Activated gamma-delta T cell treated with anti-CD3 and anti-CD28 coated beads, Interleukin-2, amount 50 U/mL, for 16 hours (primary cell): ENCODE measurements at places on chromosomes 1 and 21.

- no peak for DNase-seq
Observed at GRCh38 chr1:220044678-220045355, 1.5 kb downstream of the EPRS1 start.

GRCh38 chr1:93620841-93621210, 60.8 kb downstream of the BCAR3 start:
- DNase-seq, result no peak

DNA sequence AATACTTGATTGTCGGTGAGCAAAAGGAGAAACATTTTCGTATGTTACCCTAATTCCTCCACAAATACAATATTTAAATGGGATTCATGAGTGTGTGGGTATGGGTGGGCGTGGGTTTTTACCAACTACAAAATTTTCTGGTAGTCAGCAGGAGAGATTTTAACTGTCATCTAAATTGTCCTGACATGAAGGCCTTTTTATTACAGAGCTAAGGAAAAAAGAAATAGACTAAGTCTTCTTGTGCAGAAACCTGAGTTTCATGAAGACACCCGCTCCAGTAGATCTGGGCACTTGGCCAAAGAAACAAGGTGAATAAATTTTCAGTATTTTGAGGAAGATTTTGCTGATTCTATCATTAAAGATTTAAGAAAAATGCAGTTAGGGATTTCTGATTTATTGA, 752 bp downstream of the RGS18 start:
- no peak for DNase-seq

DNA sequence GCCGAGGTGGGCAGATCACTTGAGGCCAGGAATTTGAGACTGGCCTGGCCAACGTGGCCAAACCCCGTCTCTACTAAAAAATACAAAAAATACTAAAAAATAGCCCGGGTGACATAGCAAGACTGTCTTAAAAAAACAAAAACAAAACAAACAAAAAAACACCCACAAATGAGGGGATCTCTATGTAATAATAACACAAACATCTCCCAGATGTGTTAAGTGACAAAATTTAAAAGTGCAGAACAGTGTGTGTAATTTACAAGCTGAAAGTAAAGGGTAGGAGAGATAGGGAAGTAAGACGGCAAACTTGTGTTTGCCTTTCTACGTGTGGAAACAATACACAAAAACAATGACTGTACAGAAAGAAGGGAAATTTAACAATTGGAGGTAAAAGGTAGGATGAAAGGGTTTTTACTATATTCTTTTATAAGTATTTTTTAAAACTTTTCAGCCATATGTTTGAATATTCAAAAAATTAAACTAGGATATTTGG, 36.3 kb downstream of the ARID4B start:
- no peak for DNase-seq

GRCh38 chr1:207049974-207050391, 1.0 kb downstream of the YOD1 start:
- DNase-seq, result peak; percentile 30

DNA sequence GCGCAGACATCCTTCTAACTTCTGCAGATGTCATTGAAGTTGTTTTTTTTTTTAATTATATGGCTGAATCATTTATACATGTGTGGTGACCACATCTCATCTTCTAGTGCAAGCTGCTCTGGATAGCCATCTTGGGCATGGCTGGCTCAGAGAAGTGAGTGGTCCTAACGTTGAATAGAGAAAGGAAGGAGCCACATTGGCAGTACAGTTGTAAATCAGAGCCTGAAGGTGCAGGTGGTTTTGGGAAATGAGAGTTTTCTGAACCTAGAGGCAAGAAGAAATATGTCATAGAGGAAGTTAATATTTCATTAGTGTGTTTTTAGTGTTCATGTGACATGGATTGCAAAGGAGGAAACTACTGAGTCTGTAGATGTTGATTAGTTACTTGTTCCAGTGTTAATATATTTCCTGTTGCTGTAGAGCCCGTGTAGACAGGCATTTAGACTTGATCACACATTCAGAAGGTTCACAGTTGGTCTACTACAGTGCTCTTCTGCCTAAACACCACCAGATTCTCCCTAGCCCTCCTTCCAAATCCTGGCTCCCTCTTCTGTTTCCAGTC, 163.7 kb downstream of the ROR1 start:
- DNase-seq, result no peak

DNA sequence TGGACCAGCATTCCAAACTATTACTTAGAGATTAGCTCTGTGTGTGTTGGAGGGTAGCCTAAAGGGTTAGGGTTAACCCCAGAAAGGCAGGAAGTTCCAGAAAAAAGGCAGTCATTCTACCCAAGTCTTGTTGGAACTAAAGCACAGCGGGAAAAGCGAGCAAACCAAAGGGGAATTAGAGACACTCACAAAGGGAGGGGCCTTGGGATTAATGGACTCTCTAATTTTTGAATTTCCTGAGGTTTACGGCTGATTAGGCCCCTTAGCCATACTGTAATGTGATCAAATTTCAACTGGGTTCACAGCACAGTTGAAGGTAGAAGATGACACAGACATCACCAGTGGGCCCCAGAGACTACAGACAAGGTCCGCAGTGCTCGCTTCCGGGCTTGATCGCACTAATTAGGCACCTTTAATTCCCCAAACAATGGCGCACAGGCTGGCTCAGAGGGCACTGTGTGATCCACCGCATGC, 28.3 kb downstream of the CAPZB start:
- DNase-seq, result no peak

DNA sequence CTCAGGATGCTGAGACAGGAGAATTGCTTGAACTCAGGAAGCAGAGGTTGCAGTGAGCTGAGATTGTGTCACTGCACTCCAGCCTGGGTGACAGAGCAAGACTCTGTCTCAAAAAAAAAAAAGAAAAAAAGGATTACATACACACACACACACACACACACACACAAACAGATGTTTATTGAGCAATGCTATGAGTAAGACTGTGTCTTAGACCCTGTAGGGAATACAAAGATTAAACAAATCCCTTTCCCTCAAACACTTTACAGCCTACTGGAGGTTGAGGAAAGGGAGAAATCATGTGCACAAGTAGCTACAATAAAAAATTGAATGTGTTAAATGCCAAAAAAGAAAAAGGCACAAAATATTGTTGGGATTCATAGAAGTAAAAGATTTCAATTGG, 58.1 kb downstream of the RPAP2 start:
- DNase-seq, result no peak

- no peak for DNase-seq
Observed at GRCh38 chr1:14160781-14161180, 437.7 kb upstream of the KAZN start.

GRCh38 chr1:84632673-84633434, 57.4 kb downstream of the SSX2IP start:
- no peak for DNase-seq

- DNase-seq, result no peak
Observed at GRCh38 chr1:59007820-59008598, 224.2 kb upstream of the JUN start.

DNA sequence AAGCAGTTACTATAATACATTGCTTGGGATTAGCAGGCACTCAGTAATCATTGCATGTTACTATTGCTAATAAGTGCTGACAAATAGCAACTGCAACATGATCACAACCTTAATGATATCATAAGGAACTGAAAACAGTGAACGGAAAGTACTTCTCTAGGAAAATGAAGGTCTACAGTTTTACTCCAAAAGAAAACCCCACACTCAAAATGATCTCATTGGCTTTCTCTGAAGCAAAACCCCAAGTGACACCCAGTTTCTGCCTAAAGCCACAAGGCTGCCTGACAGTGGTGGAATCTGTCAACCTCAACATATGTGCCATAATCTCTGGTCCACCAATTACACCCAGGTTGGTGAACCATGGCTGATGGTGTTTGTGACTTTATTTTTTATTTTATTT, 137.6 kb downstream of the PTGER3 start:
- DNase-seq, result no peak

GRCh38 chr21:16420031-16420724, 690.4 kb downstream of the USP25 start:
- no peak for DNase-seq

- no peak for DNase-seq
Observed at GRCh38 chr1:37399205-37399604, 75.2 kb upstream of the ZC3H12A start.

DNA sequence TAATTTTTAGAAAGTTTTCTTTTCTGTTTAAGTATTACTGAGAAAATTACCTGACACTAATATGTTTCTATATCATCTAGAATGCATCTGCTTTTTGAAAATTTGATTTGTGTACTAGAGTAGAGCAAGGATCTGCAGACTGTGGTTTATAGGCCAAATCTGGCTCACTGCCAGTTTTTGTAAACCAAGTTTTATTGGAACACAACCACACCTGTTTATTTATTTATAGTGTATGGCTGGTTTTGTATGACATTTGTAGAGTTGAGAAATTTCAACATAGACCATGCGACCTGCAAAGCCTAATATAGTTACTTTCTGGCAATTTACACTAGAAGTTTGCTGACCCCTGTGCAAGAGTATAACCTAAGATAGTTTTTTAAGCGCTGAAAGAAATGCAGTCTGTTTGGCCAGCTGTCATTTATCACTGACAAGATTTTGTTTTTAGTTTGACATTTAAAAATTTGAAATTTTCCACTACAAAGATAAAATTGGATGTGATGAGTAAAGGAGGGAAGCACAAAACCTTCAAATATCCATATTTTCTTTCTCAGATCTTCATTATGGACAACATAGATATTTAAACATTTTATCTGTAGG, 36.1 kb upstream of the CACYBP start:
- no peak for DNase-seq

DNA sequence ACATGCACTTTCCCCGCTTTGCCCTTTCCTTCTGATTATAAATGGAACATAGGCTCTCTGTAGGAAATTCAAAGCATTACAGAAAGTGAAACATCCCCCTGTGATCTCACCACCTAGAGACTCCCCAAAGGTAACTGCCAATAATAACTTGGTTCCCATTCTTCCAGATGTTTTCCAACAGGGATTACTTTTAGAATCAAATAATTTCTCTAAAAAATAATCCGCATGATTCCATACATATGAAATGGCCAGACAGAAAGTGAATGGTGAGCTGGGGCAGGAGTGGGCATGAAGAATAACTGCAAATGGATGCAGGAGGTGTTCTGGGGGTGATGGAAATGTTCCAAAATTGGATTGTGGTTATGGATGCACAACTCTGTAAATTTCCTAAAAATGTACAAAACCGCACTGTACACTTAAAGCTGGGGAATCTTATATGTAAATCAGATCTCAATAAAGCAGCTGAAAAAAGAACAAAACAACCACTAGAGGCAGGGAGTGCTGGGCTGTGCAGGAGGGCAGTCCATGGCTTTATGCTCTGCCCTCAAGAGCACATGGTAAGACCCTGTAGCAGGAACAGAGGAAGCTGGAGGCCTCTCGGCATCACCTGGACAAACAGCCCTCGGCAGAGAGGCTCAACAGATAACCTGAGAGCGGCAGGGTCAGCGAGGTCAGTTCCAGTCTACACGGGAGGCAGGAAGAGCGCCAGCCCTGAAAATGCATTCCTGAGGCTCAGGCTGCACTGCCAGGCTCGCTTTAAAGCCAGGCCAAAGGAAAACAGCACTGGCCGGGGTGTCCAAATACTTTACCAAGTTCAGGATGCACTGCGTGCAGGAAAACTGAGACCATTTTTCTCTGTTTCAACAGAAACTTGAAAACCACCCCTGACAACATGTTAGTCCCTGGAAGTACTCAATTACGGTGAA, 39.7 kb downstream of the CAPZB start:
- DNase-seq, result no peak

DNA sequence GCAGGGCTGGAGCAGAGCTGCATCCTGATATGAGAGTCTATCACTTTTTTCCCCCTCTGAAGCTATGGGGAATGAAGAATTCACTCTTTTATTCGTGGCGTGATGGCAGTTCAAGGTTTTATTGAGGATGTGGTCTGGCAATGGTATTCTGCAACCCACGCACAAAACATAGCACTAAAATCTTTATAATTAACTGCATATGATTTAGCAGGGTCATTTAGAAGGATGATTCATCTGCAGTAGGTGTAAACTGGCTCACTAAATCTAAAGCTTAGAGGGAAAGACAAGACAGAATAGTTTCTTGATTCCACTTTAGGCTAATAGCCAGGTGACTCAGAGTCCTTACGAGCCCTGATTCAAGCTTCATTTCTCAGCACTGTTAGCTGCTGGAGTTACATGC, 25.0 kb upstream of the CHRM3 start:
- DNase-seq, result no peak

- no peak for DNase-seq
Observed at GRCh38 chr1:165034136-165034809, 322.2 kb downstream of the LMX1A start.

DNA sequence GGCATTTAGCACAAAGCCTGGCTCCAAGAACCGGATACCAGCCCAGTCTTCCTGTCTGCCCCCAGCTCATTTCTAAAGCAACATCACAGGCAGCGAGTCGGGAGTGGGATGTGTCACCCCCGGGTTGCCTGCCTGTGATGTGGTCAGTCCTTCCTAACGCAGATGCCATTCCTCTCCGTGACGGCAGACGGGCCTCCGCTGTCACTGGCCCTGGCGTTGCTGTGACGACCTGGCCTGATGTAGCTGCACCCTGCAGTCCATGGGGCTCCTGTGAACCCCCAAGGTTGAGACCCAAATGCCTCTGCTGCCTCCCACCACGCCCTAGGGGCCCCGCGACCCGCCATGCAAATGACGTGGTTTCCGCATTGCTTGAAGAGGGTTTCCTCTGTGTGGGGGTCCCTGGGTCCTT, 12.3 kb downstream of the TNFRSF1B start:
- DNase-seq, result peak; percentile 78

DNA sequence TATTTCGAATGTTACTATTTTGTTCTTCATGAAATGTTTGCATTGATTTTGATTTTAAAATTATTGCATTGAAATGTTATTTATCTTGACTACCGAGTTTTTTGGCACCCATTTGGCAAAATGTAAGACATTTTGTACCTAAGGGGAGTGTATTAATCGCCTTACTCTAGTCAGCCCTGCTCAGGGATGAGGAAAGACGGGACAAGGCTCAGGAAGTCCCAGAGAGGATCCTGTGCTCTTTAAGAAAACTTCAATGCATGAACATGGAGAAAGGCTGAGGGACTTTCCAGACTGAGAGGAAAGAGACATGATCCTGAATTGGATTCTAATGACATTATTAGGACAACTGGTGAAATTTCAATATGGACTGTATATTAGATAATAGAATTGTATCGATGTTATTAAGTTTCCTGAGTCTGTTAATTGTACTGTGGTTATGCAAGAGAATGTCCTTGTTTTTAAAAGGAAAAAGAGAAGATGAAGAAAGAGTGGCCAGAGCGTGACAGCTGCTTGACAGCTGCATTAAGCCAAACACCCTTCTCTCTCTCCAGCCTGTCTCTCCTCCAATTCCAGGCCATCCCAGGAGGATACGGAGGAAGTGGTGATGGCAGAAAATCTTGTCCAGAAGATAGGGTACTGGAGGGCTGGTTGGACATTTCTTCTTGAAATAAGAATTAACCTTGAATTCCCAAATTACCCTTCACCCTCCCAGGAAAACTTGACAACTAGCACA, 66.0 kb downstream of the PLEKHA6 start:
- no peak for DNase-seq

DNA sequence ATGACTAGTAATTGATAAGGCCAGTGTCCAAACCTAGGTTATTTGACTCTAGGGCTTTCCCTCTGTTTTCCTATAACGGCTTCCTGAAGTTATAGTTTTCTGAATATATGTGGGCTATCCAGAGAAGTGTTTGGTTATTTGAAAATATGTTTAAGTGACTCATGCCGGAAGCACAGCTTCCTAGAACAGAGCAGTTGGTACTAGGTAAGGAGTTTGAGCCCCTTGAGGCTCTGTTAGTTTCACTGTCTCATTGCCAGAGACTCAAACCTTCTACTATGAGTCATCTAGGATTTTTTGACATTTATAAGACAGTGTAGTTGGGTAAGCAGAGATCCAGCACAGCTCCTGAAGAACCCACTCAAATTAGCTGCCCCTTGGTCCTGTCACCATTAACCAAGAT, 27.1 kb upstream of the LEPR start:
- DNase-seq, result no peak

- peak; percentile 9 for DNase-seq
Observed at GRCh38 chr1:230426246-230427093, at the start of gene PGBD5. Gene PGBD5, minus strand, starts transcription at chr1:230426332. Its CDS starts 404 bp downstream, at chr1:230425928.
